ENCODE measurements at places on chromosomes 6 and 20. TPM values are rescaled to one million over a fixed set of nuclear protein-coding genes. Genes with fewer than 3 reads are reported as not detected.

The LY6G6F gene
- not detected for total RNA-seq

GRCh38 chr6:148438632-148439031 lies 96.0 kb downstream of the SASH1 start:
- no peak overlapping the region for H3K4me3 ChIP-seq
- H3K27me3 ChIP-seq = peaks cover 7% of the 10 kb centered on the region
- no peak for DNase-seq
- H3K36me3 ChIP-seq = peaks cover 3% of the 10 kb centered on the region
- H3K4me1 ChIP-seq = peaks cover 12% of the 10 kb centered on the region
- H3K27ac ChIP-seq = no peak overlapping the region

GRCh38 chr20:47905628-47906347 lies 120.5 kb upstream of the SULF2 start:
- H3K36me3 ChIP-seq = no peaks in the 10 kb centered on the region
- H3K27ac ChIP-seq = no peak overlapping the region
- peaks cover 18% of the 10 kb centered on the region for H3K4me1 ChIP-seq
- peaks cover 48% of the 10 kb centered on the region for H3K27me3 ChIP-seq

- H3K4me3 ChIP-seq = no peak overlapping the region
- H3K27ac ChIP-seq = no peak overlapping the region
- H3K27me3 ChIP-seq = no peaks in the 10 kb centered on the region
- H3K4me1 ChIP-seq = no peaks in the 10 kb centered on the region
Observed at GRCh38 chr6:105344881-105345370, 58.0 kb downstream of the PREP start.

The IGF2R gene
- 66.6 TPM for total RNA-seq

DNA sequence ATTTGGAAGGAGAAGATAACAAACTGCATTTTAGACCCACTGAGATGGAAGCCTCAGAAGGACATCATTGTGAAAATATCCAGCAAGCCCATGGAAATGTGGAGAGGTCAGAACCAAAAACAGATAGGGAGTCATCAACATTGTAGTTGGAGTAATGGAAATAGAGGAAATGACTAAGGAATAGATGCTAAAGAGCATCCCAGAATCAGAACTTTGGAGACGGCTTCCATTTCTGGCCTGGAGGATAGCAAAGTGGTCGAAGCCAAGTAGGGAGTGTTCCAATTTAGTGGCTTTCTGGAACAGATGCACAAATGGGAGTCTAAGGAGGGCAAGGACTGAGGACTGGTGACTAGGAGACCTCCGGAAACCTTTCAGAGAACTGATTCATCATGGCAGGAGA lies 3.6 kb downstream of the BEND6 start:
- peaks cover 17% of the 10 kb centered on the region for H3K4me1 ChIP-seq
- no peak overlapping the region for H3K4me3 ChIP-seq
- H3K36me3 ChIP-seq = no peaks in the 10 kb centered on the region
- no peak for DNase-seq
- H3K27ac ChIP-seq = no peak overlapping the region

DNA sequence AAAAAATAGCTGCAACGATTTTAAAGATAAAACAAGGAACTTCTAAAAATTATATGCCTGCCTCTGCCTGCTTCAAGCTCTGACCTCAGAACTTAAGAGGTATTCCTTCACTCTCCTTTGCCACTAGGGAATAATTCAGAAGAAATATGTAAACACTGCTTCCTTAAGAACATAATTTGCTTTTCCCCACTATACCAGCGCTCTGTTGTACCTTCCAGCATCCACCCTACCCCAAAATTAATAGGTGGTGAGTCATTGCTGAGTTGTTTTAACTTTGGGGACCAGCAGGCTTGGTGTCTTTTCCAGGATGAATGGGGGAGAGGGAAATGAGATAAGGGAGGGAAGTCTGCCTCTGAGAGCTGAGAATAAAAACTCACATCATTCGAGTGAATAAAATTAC lies 107.7 kb upstream of the ATXN1 start:
- H3K4me3 ChIP-seq = no peak overlapping the region
- H3K27me3 ChIP-seq = no peaks in the 10 kb centered on the region
- H3K4me1 ChIP-seq = peaks cover 5% of the 10 kb centered on the region
- no peak overlapping the region for H3K27ac ChIP-seq

The OXT gene
- 0.66 TPM for total RNA-seq

- no peaks in the 10 kb centered on the region for H3K4me1 ChIP-seq
- H3K27me3 ChIP-seq = no peaks in the 10 kb centered on the region
- no peaks in the 10 kb centered on the region for H3K36me3 ChIP-seq
Observed at GRCh38 chr6:151534576-151534975, 40.8 kb downstream of the CCDC170 start.

- no peaks in the 10 kb centered on the region for H3K36me3 ChIP-seq
- no peak overlapping the region for H3K4me3 ChIP-seq
- no peak overlapping the region for H3K27ac ChIP-seq
- H3K27me3 ChIP-seq = no peaks in the 10 kb centered on the region
Observed at GRCh38 chr6:38846844-38847243, 131.7 kb downstream of the DNAH8 start.

- H3K4me3 ChIP-seq = peak overlapping the region; percentile 6
- peak; percentile 57 for DNase-seq
- H3K4me1 ChIP-seq = peaks cover 7% of the 10 kb centered on the region
- no peaks in the 10 kb centered on the region for H3K36me3 ChIP-seq
Observed at GRCh38 chr6:168851460-168852375, 401.9 kb downstream of the THBS2 start.

DNA sequence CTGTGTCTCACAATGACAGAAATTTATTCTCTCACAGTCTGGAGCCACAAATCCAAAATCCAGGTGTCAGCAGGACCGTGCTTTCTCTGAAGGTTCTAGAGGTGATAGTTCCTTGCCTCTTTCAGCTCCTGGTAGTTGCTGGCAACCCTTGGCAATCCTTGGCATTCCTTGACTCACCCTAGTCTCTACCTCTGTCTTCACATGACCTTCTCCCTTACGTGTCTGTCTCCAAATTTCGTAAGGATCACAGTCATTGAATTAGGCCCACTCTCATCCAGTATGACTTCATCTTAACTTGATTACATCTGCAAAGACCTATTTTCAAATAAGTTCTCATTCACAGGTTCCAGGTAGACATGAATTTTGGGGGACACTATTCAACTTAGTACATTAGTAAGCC lies 143.1 kb downstream of the CEP57L1 start:
- H3K27ac ChIP-seq = no peak overlapping the region

The TNFAIP3 gene
- total RNA-seq = 6.6 TPM

The JAG1 gene
- 40.7 TPM for total RNA-seq

The PPP1R16B gene
- total RNA-seq = 5.5 TPM

GRCh38 chr6:63685446-63686379 lies 50.1 kb downstream of the PHF3 start:
- peaks cover 12% of the 10 kb centered on the region for H3K36me3 ChIP-seq
- H3K27me3 ChIP-seq = no peaks in the 10 kb centered on the region
- H3K4me3 ChIP-seq = no peak overlapping the region

DNA sequence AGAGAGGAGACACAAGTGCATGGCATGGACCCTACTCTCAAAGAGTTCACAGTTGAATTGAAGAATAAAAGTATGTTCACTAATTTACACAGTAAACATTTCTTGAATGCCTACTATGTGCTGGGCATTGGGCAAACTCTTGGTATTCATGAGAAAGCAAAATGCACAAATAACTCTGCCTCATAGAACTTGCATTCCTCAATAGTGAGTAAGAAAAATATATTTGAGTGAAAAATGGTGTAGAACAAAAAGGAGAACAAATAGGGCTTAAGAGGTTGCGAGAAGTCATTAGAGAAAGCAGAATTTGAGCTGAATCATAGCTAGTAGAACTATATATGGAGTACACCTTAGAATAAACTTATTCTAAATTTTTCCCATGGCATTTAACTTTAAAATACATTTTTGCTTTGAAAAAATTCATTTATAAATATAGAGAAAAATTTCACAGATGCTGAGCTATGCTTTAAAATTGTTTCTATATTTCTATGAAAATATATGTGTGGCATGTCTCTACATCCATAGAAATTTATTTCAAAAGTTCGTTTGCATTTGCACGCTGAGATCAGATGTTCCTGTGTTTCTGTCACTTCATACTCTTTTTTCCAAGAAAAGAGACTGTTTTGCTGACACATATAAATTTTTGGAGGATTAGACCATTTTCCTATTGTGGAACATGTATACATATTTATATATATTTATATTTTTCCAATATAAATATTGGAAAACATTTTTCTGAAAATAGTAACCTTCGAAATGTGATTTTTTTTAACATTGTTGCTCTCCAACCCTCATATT lies 236.1 kb downstream of the KCNQ5 start:
- no peak overlapping the region for H3K4me3 ChIP-seq
- no peaks in the 10 kb centered on the region for H3K4me1 ChIP-seq
- no peaks in the 10 kb centered on the region for H3K27me3 ChIP-seq
- no peak overlapping the region for H3K27ac ChIP-seq

The GABRR1 gene
- 0.40 TPM for total RNA-seq

DNA sequence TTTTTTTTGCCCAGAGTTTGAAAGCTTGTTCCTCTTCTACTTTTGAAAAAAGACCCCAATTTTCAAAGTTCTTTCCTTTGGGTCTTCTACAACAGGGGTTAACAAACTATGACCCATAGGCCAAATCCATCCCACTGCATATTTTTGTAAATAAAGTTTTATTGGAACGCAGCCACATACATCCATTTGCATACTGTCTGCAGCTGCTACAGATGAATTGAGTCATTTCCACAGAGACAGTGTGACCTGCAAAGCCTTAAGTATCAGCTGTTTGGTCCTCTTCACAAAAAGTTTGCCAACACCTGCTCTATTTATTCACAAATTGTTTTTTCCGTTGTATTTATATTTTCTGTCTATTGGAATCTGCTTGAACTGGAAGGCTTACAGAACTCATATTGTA lies 189.2 kb downstream of the TBC1D7 start:
- H3K4me1 ChIP-seq = no peaks in the 10 kb centered on the region
- no peak overlapping the region for H3K27ac ChIP-seq
- peak; percentile 64 for DNase-seq
- no peak overlapping the region for H3K4me3 ChIP-seq
- no peaks in the 10 kb centered on the region for H3K36me3 ChIP-seq

The BTN1A1 gene
- total RNA-seq = 0.04 TPM

DNA sequence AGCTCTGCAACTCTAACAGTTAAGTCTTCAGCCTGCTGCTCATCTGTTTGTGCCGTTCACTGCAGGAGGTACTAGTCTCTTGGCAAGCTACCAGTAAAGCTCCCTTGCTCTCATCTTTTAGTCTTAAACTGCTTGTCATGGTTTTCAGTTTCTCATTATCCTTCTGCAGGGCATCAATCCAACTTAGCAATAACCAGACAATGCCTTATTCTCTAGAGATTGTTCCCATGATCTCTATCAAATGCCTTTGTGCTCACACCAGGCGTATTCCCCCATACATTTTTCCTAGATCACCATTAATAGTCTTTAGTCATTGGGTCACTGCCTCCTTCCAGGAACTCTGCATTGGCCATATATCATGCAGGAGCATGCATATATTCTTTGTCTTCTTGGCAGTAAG lies 171.3 kb downstream of the GRM1 start:
- H3K36me3 ChIP-seq = no peaks in the 10 kb centered on the region
- DNase-seq = peak; percentile 83
- H3K4me1 ChIP-seq = peaks cover 10% of the 10 kb centered on the region
- no peak overlapping the region for H3K27ac ChIP-seq

The TOX2 gene
- total RNA-seq = 0.44 TPM

The FAM209A gene
- total RNA-seq = 0.22 TPM

DNA sequence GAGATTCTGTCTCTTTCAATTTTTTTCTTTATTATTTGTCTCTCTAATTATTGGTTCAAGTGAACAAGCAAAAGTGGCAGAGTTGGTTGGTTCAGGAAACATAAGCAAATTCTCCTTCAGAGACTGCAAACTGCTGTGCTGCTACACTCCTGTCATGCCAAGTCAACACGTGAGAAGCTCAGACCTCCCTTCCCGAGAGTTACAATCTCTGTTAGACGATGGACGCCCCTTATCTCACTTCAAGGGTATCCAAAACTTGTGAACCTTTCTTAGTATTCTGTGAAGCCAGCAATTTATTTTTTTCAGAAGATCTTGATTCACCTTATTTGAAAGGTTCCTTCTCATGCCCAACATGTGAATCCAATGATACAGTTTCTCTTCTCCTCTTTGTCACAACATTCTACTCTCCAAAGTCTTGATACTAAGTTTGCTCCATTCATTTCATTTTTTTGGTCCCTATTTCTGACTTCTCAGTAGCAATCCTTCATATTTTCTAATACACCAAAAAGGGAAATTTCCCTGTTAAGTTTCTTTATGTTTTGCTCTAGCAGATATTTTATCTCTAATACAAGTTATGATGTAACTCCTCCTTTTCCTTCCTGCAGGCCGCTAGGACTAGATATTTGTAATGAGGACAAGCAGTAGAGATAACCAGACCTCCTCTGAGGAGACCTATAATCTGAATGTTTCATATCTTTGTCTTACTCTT lies 448.8 kb upstream of the CITED2 start:
- no peak overlapping the region for H3K4me3 ChIP-seq
- no peaks in the 10 kb centered on the region for H3K4me1 ChIP-seq
- no peaks in the 10 kb centered on the region for H3K27me3 ChIP-seq
- DNase-seq = no peak
- H3K36me3 ChIP-seq = no peaks in the 10 kb centered on the region
- no peak overlapping the region for H3K27ac ChIP-seq

The MYBL2 gene
- 6.4 TPM for total RNA-seq

- H3K4me3 ChIP-seq = no peak overlapping the region
- no peaks in the 10 kb centered on the region for H3K27me3 ChIP-seq
- H3K36me3 ChIP-seq = peaks cover 3% of the 10 kb centered on the region
- peaks cover 1% of the 10 kb centered on the region for H3K4me1 ChIP-seq
Observed at GRCh38 chr20:1906361-1907051, 11.3 kb downstream of the SIRPA start.

GRCh38 chr6:134020968-134021367 lies 31.5 kb downstream of the SLC2A12 start:
- H3K4me1 ChIP-seq = no peaks in the 10 kb centered on the region
- no peaks in the 10 kb centered on the region for H3K27me3 ChIP-seq
- H3K36me3 ChIP-seq = no peaks in the 10 kb centered on the region
- no peak for DNase-seq
- H3K4me3 ChIP-seq = no peak overlapping the region

GRCh38 chr6:138104618-138105213 lies 2.5 kb downstream of the PERP start:
- H3K27ac ChIP-seq = no peak overlapping the region
- no peak overlapping the region for H3K4me3 ChIP-seq
- H3K36me3 ChIP-seq = no peaks in the 10 kb centered on the region
- H3K4me1 ChIP-seq = peaks cover 7% of the 10 kb centered on the region
- H3K27me3 ChIP-seq = peaks cover 30% of the 10 kb centered on the region

DNA sequence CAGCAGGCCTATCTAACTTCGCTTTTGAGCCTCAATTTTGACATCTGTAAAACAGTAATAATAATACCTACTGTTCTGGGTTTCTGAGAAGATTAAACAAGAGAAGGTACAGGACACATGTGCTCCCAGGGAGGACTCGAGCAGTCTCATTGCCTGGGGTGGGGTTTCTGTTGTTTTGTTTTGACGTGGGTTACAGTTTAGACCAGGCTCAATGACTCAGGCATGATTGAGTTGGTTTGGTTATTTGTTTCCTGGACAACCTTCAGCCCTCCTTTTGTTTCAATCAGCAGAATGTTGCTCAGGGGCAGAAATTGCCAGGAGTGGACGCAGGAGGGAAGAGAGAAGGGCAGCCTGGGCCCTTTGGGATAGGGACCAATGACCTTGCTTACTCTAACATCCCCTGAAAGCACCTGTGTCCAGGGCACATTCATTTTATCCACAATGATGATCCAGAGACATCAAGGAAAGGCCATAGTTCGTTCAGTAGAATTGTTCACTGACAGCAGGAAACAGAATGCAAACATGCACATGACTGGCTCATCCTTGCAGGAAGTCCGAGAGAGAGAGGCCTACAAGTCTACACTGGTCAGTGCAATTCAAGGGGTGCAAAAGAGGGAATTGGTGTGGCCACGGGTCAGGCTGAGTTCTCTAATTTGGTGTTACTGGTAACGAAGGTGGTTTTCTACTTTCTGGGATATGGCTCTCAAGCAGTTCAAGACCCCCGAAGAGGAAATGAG lies 74.5 kb upstream of the MRPS10 start:
- no peak overlapping the region for H3K27ac ChIP-seq
- no peak for DNase-seq
- H3K4me3 ChIP-seq = no peak overlapping the region
- peaks cover 6% of the 10 kb centered on the region for H3K36me3 ChIP-seq
- H3K27me3 ChIP-seq = no peaks in the 10 kb centered on the region
